ENCODE measurements at places on chromosomes 11 and 22.

DNA sequence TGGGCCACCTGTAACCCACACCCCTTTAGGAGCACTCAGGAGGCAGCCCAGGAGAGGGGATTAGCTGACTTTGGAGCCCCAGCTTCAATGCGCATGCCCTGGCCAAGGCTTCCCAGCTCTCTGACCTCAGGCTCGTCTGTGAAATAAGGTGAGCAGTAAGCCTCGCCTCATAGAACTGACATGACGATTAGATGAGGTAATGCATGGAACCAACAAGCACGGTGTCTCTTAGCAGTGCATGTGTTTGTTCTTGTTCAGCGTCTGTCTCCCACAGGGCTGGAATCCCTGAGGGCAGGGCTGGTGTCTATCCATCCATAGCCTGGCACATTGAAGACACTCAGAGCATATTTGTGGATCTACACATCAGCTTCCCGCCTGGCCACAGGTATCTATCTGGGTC is 415.4 kb downstream of the MN1 start:
- no peak for DNase-seq

DNA sequence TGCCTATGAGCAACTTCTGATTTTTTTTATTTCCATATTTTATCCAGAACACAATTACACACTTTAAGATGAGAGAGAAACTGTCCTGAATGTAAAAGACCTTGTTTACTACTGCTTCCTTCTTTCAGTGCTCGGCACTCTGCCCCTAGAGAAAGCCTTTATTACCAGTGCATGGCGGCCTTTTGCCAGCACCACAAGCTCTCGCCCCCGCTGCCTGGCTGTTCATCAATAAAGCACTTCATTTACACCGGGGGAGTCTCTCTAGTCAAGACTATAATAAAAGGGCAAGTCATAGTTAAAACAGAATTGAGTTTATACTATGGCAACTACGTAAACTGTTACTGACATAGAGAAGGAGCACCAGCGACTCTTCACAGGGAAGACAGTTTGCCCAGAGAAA is 259.5 kb downstream of the CADM1 start:
- no peak for DNase-seq

- DNase-seq: no peak
Observed at GRCh38 chr22:25987948-25988347, 181.3 kb upstream of the SEZ6L start.

- DNase-seq: no peak
Observed at GRCh38 chr11:113906038-113906437, 1.4 kb downstream of the HTR3B start.

GRCh38 chr11:102465696-102466095 is 13.1 kb upstream of the TMEM123 start:
- no peak for DNase-seq

DNA sequence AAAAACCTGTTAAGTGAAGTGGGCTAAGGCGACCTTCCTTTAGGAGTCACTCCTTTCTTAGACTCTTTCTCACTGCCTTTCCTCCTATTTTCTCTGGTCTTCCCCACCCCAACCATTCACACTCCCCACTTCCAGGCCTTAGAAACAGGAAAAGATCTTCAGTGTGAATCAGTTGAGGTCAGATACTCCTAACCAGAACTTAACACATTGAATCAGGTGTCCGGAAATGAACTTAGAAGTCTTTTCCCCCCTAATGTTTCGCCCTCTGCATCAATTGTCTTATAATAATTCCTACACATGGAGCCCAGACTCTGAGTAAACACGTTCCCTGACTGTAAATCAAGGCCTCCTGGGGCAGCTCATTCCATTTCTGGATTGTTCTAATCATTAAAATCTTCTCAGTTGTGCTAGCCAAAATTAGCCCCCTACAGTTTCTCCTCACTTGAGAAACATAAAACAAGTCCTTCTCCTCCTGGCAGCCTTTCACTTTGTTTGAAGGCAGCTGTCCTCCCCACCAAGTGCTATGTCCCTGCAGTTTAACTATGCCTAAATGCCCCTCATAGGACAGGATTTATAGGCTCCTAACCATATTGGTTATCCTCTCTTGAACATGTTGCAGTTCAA is 32.7 kb upstream of the USP47 start:
- DNase-seq: no peak
